Mammary epithelial cell (primary cell): ENCODE measurements at places on chromosomes 4 and X. TPM values are rescaled to one million over a fixed set of nuclear protein-coding genes. Genes with fewer than 3 reads are reported as not detected.

The EPGN gene
- 283 TPM for total RNA-seq

The PLXNB3 gene
- total RNA-seq, result 16.3 and 24.6 TPM in 2 replicates

The TMPRSS11A gene
- total RNA-seq, result not detected in 2 replicates

GRCh38 chrX:136711147-136711546, 63.2 kb downstream of the CD40LG start:
- peak; percentile 42 for DNase-seq

DNA sequence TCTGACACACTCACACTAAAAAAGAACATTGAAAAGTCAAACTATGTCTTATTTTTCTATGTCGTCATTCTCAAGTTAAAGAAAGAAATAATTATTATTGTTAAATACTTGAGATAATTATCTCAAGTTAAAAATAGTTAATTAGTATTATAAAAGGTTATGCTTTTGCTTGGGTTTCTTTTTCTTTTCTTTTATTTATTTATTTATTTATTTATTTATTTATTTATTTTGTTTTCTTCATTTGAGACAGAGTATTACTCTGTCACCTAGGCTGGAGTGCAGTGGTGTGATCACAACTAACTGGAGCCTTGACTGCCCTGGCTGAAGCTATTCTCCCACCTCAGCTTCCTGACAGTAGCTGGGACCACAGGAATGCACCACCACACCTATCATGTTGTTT, 59.9 kb downstream of the UBQLN2 start:
- no peak for DNase-seq
